Hematopoietic multipotent progenitor cell treated with erythropoietin and hydrocortisone succinate and interleukin-3 and kit ligand, for 4 days (in vitro differentiated cells): ENCODE measurements at places on chromosomes 11 and 22.

- DNase-seq: no peak
These were observed 64.5 kb upstream of the NECTIN1 start for GRCh38 chr11:119793335-119793984.

GRCh38 chr11:134670247-134670782 lies 258.3 kb upstream of the B3GAT1 start:
- DNase-seq: no peak

DNA sequence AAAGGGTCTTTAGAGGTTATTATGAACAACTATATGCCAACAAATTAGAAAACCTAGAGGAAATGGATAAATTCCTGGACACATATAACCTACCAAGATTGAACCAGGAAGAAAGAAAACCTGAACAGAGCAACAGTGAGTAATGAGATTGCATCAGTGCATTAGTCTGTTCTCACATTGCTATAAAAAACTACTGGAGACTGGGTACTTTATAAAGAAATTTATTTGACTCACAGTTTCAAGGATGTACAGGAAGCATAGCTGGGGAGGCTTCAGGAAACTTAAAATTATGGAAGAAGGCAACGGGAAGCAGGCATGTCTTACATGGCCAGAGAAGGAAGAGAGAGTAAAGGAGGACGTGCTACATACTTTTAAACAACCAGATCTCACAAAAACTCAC lies 70.8 kb upstream of the GNAZ start:
- DNase-seq: no peak

DNA sequence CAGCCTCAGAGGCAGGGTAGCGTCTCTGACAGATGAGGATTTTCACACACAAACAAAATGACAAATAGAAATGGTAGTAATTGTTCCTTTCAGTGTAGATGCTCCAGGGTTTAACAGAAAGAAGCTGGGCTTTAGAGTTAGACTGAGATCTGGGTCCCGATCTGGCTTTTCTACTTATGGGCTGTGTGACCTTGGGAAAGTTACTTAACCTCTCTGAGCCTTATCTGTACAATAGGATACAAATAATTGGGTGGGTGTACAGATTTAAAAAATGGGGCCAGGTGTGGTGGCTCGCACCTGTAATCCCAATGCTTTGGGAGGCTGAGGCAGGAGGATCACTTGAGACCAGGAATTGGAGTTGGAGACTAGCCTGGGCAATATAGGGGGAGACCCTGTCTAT lies 204.9 kb downstream of the CEP164 start:
- DNase-seq: no peak

GRCh38 chr22:31122532-31123291 lies at the start of gene INPP5J:
Gene INPP5J, plus strand, starts transcription at chr22:31122966. Its CDS starts 49 bp downstream, at chr22:31123015.
- DNase-seq: no peak

DNA sequence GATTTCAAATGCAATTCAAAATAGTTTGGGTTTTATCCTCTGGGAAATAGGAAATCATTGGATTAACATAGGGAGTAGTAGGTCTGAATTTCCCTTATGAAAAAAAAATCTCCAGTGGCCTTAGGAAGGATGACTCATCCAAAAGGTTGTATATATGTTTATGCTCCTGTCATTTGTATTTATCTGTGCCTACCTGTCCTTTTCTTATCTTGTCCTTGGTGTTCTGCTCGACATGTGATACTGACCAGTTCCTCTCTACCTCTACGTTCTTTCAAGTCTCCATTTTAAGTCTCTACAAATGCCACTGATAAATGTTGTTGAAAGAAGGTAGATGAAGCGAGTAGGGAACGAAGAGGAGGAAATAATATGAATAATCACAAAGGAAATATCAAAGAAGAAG lies 3.0 kb upstream of the SOX6 start:
- no peak for DNase-seq
